ENCODE measurements at places on chromosomes 12 and 14. TPM values are rescaled to one million over a fixed set of nuclear protein-coding genes. Genes with fewer than 3 reads are reported as not detected.

The KNTC1 gene
- 12.6 TPM for total RNA-seq

The SLC10A1 gene
- not detected for total RNA-seq

The TMEM179 gene
- 0.50 TPM for total RNA-seq

The TOMM20L gene
- not detected for total RNA-seq

The NYNRIN gene
- 12.1 TPM for total RNA-seq

The TMEM120B gene
- 14.2 TPM for total RNA-seq

The SIX6 gene
- not detected for total RNA-seq

The ATL1 gene
- 5.9 TPM for total RNA-seq

The ANKRD33 gene
- not detected for total RNA-seq

The MIP gene
- total RNA-seq = not detected

The INHBC gene
- not detected for total RNA-seq

The AKAP5 gene
- total RNA-seq = 5.1 TPM

The THAP2 gene
- total RNA-seq = 3.2 TPM

Measured in kidney (tissue), 22 donors.